ENCODE measurements at places on chromosomes 4 and X.

GRCh38 chr4:165872461-165873297 lies at the start of gene TLL1:
Gene TLL1, plus strand, starts transcription at chr4:165873237. Its CDS starts 668 bp downstream, at chr4:165873905.
- no peak for DNase-seq

GRCh38 chr4:118846979-118847378 lies 11.1 kb upstream of the SEC24D start:
- DNase-seq = no peak

DNA sequence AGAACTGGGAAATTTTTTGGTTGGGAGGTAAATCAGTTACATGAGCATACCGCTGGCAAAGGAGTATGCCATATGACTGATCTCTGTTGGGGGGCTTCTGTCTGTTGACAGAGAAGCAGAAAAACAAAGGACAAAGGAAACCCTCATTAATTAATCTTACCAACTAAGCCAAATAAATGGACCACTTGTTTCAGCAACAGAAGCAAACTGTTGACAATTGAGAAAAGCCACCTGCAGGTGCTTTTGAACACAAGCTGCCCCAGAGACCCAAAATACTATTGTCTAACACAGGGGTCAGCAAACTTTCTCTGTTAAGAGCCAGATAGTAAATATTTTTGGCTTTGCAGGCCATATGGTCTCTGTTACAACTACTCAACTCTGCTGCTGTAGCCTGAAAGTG lies 7.0 kb upstream of the FRYL start:
- DNase-seq = no peak

GRCh38 chr4:6534050-6534449 lies 40.9 kb upstream of the MAN2B2 start:
- no peak for DNase-seq

DNA sequence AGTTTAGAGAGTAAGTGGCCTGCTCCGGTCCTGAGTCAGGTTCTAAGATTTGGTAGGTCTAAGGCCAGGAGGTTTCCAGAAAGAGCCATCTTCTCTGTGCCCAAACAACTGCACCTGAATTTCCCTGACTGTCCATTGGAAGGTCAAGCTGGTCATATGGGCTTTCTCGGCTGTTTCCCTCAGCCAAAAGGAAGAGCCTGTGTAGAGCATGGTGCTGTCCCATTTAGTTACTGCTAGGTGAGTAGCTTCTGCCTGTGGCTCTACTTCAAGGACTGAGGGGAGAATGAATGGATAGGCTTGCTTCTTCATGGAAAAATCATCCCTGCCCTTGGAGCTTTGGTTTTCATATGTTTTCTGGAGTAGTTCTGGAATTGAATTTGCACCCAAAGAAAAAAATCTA lies 33.7 kb downstream of the NHSL2 start:
- no peak for DNase-seq

DNA sequence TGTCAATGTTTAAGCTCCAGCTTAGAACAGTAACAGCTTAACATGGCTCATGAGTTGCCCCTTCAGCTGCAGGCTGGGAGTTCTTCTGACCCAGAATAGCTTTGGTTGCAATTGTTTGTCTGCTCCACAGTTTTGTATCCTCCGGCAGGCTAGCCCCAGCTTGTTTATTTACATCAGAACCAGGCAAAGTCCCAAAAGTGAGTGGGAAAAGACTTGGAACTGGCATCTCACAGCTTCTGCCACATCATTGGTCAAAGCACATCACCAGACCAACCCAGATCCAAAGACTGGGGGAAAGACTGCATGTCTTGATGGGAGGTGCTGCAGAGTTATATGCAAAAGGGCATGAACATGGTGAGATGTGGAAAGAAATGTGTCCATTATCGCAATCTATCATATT lies 231.2 kb upstream of the CPEB2 start:
- no peak for DNase-seq

GRCh38 chrX:132401935-132402334 lies 86.9 kb downstream of the MBNL3 start:
- DNase-seq = no peak

DNA sequence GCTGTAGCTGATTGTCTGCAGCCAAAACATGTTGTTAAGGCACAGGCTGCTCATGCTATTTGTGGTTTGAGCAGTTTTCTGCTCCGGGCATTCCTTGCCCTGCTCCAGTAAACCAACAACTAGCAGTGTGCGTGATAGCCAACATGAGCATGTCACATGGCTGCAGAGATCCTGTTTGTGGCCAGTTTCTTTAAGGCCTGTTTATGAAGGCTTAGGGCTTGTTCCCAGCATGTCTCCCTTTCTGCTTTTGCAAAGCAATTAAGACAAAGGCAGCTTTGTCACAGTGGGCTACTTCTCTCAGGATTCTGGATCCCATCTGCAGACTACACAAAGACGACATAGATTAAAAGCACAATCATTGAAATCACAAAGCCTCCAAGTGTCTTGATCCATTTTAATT lies 160.5 kb downstream of the ZNF518B start:
- no peak for DNase-seq

- no peak for DNase-seq
These were observed 38.0 kb downstream of the GAK start for GRCh38 chr4:893995-894705.

DNA sequence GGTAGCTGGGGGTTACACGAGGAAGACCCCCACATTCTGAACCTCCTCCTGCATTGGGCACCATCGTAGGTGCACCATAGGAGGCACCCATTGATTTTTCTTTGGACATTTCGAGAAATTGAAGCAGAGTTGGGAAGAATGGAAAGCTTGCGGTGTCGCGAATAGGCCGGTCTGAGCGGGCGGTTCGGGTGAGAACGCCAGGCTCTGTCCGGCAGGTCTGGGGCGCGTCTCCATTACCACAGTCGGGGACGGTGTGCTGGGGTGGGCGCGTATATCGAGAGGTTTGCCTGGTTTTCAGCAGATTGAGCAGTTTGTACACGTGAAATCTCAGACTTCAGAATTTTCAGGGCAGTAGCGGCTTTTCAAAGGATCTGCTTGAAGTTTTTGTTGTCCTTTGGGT lies 560 bp downstream of the PASD1 start:
- no peak for DNase-seq

DNA sequence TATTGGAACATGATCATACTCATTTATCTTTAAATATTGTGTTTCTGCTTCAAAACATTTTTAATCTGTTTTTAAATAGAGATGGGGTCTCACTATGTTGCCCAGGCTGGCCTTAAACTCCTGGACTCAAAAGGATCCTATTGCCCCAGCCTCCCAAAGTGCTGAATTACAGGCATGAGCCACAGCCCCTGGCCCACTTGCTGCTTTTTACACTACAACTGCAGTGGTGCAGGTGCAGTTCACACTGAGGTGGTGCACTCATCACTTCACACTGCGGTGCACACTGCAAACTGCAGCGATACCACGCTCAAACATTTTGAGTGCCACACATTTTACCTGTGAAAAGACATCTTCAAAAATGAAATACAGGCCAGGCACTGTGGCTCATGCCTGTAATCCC lies 10.8 kb downstream of the RPS3A start:
- no peak for DNase-seq

DNA sequence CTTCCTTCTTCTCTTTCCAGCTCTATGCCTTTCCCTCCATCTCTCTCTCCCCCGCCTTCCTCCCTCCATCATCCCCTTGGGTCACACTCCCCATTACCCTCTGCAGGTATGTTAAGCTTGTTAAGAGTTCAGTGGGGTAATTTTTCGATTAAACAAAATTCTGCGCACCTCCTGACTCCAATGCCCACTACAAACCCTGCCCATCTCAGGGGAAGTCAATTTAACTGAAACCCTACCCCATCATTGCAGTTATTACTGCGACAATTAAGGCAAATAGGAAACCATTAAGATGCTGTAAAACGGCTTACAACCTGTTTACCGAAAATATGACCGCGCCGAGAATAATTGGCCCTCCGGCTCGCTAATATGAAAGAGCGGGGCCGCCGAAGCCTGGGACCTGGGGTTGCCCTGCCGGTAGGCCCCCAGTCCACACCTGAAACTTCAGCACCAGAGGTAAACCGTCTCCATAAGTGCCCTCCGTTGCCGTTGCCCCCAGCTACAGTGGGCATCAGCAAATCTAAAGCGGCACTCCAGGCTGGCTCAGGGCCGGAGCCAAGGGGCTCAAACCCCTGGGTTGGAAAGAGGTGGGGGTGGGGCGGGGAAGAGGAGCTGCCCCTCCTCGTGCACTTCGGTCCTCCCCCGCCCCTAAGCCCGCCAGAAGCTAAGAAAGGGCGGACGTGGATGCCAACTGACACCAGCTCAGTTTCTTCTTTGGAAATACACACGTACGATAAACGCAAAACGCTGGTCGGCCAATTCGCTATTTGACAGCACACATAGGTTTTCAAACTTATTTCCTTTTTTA lies 4.8 kb downstream of the ARX start:
- DNase-seq = no peak

DNA sequence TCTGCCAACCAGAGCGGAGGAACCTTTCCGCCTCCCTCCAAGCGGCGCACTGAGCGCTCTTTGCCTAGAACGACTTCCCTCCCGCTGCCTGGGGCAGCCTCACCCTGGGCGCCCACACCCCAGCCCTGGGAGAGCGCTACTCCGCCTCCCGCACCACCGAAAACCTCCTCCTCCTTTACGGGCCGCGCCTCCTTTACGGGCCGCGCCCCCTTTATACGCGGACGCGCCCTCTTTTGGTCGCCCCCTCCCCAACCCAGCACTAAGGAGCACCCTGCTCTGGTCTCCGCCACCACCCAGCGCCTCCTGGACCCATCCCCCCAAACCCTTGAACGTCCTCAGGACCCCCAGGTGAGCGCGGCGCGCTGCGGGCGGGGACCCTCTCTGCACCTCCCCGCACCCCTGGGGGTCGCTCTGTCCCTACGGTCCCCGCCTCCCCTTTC lies 586 bp upstream of the NSG1 start:
- DNase-seq = no peak

GRCh38 chr4:46927201-46927600 lies 18.2 kb upstream of the COX7B2 start:
- DNase-seq = no peak

GRCh38 chr4:153409412-153409811 lies 56.7 kb upstream of the TMEM131L start:
- DNase-seq = peak; percentile 62

DNA sequence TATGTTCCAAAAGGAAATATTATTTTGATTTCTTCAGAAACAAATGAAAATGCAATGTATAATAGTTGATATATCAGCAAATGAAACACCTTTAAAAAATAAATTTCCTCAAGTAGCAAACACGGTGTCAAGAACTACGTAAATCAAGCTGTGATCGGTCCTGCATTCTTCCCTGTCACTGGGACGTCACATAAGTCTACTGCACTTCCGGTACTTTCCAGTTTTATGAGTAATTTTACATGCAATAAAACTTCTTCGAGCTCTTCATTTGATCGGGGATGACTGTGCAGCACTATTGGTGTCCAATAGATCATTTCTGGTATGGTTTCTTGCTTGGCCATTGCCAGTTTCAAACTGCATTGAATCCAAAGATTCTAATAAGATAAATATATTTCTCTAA lies 114.0 kb upstream of the VEGFC start:
- DNase-seq = peak; percentile 96

GRCh38 chr4:99816545-99817308 lies at the start of gene DAPP1:
Gene DAPP1, plus strand, starts transcription at chr4:99816827. Its CDS starts 87 bp downstream, at chr4:99816914.
- no peak for DNase-seq

GRCh38 chrX:151830911-151831310 lies 81.8 kb upstream of the MAGEA4 start:
- DNase-seq = no peak

DNA sequence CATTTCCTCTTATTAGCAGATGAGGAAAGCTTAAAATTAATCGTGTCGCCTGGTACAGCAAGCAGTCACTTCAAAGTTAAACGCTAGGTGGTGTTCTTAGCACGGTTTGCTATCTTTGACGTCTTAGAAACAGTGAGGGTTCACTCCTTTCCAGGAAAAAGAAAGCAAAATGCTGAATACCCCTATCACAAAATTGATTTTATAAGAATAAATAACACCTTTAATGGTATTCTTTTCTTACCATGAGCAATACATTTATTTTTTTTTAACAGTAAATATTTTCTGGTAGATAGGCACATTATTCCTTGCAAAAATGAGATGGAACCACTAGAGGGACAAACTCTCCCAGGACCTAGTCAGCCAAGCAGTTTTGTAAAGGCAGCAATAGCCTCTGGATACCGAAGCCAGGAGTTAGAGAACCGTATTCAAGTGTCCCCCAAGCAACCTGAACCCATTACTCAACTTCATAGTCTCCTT lies 153.9 kb downstream of the KDR start:
- peak; percentile 72 for DNase-seq

GRCh38 chr4:144699565-144699964 lies 53.6 kb downstream of the HHIP start:
- DNase-seq = no peak

GRCh38 chr4:173585876-173586572 lies 56.0 kb upstream of the HAND2 start:
- no peak for DNase-seq

DNA sequence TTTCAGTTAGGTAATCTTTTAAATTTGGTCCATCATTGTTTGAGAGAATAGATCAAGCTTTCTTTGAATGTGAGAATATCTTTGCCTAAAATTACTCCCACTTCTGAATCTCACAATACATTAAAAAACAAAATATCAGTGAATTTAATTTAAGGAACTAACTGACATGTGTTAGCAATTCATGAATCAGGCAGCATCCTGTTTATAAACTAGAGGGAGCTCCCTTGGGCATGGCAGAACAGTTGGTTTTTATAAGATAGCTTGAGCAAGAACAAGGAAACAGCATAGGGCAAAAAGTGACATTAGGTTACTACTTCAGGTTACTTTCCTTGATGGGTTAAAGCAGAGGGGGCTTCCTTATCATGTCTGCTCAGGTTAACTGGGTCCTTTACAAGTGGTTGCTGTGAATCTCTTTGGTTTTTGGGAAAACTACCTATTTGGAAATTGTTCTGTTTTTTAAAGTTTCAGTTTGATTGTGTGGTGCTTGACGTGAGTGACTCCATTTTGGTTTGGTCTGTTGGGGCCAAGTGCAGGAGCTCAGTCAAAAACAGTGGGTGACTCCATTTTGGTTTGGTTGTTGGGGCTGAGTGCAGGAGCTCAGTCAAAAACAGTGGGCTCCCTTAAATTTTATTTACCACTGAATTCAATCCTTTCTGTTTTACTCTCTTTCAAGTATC lies 68.0 kb downstream of the PPEF2 start:
- DNase-seq = no peak

- no peak for DNase-seq
These were observed 20.8 kb downstream of the SPON2 start for GRCh38 chr4:1151541-1151940.

DNA sequence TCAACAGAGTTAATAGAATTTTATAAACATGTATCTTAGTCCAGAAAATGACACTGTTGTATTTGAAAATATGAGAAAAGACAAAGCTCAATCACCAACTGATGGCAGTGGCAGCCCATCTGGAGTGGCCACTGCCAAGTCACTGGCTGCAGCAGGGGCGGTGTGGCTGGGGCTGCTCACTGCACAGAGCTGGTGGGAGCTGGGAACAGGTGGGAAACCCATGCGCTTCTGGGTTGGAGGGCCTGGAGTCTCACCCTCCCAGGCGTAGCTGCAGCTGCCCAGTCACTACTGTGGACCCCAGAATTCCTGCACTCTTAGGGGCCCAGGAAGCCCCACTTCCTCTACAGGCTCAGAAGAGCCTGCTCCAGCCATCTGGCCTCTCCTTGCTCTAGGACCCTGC lies 251.8 kb upstream of the NDST4 start:
- DNase-seq = no peak

GRCh38 chrX:123339221-123339905 lies 155.3 kb downstream of the GRIA3 start:
- DNase-seq = peak; percentile 51
